ENCODE measurements at places on chromosomes 1 and 21.

DNA sequence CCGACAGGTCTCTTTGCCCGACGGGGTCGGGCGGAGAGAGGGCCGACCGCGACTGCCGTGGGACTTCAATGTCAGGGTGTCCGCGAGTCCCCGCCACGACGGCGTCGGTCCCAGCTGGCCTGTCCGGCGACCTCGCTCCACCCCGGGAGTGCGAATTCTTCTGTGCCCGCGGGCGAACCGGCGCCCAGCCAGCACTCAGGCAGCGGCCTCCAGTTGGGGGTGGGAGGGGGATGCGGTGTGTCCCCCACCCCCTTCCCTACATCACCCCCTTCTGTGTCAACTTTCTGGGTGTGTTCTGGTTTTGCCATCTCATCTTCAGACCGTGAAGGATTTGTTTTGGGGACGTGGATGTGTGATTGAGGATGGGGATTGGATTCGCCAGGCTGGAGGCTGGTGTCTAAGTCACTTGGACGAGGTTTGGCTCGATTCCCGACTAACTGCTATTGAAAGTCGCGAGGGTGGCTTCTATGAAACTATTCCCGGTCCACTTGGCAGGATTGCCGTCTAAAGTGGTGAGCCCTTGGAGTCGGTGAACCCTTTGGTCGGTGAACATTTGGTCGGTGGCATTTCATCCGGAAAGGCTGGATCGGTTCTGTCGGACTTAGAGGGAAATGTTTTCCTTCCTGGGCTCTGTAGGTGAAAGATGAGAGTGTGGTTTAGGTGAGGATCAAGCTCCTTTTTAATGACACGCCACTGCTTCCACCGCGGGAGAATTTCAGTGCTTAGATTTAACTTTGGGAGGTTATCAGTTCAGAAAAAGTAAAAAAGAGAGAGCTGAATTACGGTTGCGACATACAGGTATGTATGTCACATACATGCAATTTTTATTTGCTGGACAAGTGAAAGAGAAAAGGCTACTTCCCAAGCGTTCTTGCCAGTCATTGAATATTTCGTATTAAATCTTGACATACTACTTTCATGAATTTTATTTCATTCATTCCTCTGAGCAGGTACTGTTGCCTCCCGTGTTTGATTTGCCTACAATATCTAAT lies 771 bp downstream of the ABCD3 start:
- DNase-seq = peak; percentile 72

DNA sequence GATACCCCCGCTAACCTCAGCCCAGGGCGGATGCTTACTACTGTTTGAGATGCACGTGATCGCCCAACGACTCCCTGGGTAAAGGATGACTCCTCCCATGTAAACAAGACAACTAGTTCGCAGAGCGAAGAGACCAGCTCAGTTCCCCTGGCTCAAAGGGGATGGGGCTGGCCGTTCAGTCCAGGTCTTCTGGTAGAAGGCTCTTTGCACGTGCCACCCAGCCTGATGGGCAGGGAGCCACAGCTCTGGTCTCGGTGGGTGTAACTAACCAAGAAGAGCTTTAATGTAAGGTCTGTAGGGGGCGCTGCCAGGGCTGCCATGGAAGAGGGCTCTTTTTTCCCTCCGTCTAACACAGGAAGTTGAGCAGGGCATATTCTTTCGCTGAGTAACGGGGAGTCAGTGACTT lies 49.4 kb upstream of the PARP1 start:
- no peak for DNase-seq

DNA sequence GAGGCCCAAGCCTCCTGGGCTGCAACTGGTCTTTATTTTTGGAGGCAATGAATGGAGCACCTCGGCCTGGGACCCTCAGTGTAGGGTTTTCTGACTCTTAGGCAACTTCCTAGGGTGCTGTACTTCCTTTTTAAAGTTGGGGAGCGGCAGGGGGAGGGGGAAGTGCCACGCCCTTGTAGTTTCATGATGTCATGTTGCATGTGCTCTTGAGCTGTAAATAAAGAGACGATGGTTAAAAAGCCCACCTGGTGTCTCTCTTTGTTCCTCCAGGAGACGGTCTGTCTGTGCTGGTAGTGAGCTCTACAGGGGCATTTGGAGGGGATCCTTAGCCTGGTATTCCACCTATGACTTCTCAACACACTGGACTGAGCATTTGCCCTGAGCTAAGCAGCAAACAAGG lies 10.3 kb upstream of the AGTRAP start:
- DNase-seq = no peak

DNA sequence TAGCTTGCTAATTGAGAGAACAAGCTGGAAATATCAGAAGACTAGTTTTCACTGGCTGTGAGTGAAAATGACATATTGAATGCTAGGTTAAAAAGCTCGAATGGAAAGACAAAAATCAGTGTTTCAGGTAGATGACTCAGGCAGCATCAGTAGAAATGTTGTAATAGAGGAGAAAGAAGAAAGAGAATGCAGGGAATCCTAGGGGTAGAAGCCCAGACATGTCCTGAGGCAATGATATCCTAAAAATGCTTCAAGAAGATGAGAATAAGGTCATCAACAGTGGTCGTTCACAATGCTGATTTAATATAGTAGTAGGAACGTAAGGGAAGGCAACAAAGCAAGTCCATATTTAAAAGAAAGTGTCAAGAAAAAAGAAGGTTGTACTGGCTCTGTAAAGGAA lies 96.7 kb upstream of the HP1BP3 start:
- no peak for DNase-seq

DNA sequence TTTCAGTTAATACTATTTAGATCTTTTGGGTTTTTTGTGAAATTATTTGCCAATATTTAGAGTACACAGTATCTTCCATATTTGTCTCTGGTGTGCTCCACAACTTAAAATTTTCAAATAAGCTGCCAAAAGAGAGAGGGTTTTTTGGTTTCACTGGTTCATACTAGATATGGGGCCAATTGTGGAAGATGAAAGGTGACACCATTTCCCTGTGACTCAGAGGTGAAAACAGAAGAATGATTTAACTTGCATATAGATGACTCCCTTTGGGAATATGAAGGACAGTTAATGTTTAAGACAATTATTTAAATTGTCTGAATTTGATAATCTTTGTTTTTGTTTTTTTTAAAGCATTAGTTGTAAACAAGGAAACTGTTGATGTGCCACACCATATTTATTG lies 37.5 kb downstream of the IVNS1ABP start:
- DNase-seq = no peak

DNA sequence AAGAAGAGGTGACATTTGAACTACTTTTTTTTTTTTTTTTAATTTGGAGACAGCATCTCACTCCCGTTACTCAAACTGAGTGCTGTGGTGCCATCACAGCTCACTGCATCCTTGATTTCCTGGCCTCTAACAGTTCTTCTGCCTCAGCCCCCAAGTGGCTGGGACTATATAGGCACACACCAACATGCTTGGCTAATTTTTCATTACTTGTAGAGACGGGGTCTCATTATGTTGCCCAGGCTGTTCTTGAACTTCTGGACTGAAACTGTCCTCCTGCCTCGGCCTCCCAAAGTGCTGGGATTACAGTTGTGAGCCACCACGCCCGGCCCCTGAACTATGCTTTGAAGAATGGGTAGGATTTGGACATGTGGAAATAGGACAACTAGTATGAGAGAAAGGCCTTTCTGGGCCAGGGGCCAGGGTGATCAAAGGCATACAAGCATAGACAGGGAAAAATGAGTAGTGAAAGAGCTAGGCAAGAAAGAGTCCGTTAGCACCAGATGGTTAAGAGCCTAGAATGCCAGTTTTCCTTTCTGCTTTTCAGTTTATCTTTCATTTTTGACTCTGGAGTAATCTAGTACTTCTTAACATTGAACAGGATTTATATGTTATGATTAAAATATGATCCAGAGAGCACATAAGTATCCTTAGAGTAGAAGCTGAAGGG lies 6.3 kb downstream of the RABGAP1L start:
- DNase-seq = no peak

GRCh38 chr1:208279826-208280588 lies 35.8 kb upstream of the PLXNA2 start:
- no peak for DNase-seq

DNA sequence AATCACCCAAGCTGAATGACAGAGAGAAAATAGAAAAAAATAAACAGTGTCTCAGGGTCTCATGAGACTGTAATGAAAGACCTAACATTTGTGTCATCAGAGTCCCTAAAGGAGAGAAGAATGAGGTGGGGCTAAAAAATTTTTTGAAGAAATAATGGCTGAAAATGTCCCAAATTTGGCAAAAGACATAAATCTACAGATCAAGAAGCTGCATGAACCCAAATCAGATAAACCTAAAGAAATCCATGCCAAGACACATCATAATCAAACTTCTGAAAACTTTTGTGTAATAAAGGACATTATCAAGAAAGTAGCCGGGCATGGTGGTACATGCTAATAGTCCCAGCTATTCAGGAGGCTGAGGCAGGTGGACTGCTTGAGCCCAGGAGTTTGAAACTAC lies 29.2 kb downstream of the LEMD1 start:
- DNase-seq = no peak

GRCh38 chr1:204177133-204177532 lies 11.0 kb upstream of the REN start:
- no peak for DNase-seq

- no peak for DNase-seq
These were observed 146.0 kb downstream of the SLC30A10 start for GRCh38 chr1:219782311-219782710.

DNA sequence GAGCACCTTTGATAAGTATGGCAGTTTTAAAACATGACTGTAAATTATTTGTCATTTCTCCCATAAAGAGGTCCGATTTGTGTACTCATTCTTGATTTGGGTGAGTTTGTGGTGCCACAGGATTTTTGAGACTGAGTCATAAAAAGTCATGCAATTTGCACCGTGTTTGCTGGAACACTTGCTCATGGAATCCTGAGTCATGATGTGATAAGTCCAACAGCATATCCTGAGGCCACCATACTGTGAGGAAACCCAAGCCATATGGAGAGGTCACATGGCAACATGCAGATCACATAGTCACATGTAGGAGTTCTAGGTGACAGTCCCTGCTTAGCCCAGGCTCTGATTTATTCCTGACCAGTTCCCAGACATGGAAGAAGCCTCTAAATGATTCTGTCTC lies 40.8 kb upstream of the PRRX1 start:
- no peak for DNase-seq

DNA sequence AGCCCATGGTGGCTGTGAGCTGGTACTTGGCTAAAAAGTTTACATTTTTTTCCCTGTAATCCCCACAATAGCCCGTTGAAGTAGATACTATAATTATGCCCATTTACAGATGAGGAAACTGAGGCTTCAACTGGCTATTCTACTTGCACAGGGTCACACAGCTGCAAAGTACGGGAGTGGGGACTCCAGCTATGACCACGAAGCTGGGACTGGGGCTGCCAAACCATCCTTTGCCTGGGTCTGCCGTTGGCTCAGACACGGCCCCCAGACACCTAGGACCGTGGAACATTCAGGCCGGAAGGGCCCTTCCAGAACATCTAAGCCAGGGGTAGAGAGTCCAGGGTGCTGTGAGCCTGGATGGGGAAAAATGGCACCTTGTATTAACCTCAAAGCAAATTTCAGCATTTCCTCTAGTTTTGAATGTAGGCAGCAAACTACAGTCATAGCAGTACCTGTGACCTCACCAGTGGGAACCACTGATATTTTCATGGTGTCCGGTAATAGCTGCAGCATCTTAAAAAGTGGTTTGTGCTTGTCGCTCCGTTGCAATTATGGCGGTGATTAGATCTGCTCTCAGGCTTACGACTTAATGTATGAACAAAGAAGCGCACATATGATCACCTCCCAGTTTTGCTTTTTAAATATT lies 4.3 kb downstream of the TP73 start:
- no peak for DNase-seq

- DNase-seq = no peak
These were observed 65.4 kb downstream of the MACF1 start for GRCh38 chr1:39269791-39270342.

GRCh38 chr1:149845416-149845815 lies 54.0 kb upstream of the BOLA1 start:
- no peak for DNase-seq

- peak; percentile 73 for DNase-seq
These were observed 505.2 kb downstream of the PLPP3 start for GRCh38 chr1:56074007-56074651.

DNA sequence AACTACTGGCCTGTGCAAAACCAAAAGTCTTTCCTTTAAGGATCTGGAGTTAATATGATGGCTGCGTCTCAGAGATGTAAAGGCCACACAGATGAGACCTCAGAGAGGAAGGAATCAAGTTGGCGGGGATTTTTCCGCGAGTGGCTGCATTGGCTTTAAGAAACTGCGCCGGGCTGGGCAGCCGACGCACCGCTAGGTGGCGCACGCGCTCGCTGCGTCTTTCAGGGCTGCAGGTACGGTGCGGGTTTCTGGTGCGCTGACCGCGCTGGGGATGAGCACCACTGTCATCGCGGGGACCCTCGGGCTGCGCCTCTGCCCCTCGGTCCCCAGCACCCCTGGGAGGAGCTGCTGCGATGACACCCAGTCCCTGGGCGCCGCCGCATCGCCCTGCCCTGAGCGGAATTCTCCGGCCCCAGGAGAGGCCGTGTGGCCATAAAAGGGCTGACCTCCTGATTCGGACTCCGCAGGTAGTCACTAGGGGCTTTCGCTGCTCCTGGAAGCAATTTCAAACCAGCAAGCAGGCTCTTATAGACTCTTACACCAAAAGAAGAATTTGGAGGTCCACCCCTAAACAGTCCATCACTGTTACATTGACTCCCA lies 241.0 kb downstream of the KCNJ6 start:
- peak; percentile 81 for DNase-seq

DNA sequence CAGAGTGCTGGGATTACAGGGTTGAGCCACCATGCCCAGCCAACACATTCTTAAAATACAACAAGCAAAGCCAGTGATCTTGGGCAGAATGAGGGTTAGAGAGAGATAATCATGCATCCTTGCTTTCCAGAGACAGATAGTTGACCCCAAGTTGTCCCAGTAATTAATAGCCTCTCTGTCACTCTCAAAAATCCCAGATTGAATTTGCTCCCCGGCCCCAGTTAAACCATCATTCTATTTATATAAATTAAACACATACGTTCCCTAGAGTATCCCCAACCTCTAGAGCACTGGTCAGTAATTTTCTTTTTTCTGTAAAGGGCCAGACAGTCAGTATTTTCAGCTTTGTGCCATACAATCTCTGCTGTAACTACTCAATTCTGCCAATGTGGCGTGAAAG lies 16.4 kb upstream of the TARDBP start:
- no peak for DNase-seq

DNA sequence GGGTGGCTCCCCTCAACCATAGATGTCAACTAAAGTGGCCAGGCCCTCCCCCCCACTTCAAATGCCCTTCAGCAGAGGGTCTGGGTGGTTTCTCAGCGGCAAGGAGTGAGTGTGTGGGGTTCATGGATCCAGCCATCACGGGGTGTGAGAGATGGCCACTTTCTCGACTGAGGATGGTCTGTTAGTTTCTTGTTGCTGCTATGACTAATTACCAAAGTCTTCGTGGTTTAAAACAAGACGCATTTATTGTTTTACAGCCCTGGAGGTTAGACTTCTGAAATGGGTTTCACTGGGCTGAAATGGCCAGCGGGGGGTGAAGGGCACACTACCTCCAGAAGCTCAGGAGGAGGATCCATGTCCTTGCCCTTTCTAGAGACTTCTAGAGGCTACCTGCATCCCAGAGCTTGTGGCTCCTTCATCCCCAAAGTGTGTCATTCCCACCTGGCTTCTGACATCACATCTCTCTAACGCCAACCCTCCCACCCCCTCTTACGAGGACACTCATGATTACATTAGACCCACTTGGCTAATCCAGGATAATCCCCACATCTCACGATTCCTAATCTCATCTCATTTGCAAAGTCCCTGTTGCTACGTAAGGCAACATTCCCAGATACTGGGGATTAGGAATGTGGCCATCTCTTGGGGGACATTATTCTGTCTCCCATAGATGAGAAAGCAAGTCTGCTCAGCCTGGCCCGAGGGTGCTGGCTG lies 53.0 kb downstream of the EPHB2 start:
- DNase-seq = no peak
